ENCODE measurements at places on chromosomes 6 and 20.
A peak's percentile ranks its signal among the peaks of the same experiment; 100 is the strongest.

- peak; percentile 11 for DNase-seq
Measured at GRCh38 chr6:83417880-83418663, 12.8 kb downstream of the ME1 start.

- no peak for DNase-seq
Measured at GRCh38 chr6:12090714-12091113, 78.6 kb downstream of the HIVEP1 start.

DNA sequence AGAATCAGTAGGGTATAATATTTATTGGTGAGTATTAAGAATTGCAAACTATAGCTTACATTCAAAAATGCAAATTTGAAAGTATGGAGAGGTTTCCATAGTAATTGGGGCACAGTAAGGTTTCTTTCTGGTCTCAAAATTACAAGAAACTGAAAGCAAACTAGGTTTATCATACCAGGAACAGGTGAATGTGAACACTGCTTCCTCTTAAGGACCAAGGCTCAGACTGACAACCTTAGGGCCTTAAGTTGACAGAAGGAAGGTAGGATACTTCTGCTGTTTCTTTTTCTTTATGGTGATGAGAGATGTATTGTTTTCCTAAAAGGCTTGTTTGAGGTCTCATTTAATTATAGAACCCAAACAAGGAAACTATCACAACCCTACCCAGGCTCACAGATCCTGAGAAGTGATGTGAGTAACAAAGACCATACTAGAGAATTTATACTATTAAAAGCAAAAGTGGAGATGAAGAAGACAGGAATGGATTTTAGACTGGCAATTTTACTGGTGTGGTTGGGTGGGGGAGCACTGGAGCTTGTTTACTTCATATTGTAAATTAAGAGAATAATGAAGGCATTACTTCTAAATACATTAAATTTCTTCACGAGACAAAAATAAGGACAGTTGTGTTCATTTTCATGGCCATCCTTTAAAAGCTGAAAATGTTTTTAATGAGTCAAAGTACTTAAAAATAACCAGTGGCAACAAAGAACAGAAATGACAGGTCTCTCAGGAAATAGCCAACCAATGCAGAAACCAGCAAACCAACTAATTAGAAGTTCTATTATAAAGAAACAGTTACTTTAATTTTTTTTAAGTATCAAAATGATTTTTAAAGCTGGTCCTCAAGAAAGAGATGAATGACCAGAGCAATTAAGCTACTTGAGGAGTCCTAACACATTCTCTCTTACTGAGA lies 21.3 kb downstream of the STAU1 start:
- no peak for DNase-seq

GRCh38 chr20:1001911-1002681 lies at the start of gene RSPO4:
TSS of gene RSPO4 (minus strand) at chr20:1002311. CDS start at chr20:1002164, 147 bp downstream.
- DNase-seq = no peak

GRCh38 chr6:144606083-144606482 lies 320.9 kb downstream of the UTRN start:
- no peak for DNase-seq

DNA sequence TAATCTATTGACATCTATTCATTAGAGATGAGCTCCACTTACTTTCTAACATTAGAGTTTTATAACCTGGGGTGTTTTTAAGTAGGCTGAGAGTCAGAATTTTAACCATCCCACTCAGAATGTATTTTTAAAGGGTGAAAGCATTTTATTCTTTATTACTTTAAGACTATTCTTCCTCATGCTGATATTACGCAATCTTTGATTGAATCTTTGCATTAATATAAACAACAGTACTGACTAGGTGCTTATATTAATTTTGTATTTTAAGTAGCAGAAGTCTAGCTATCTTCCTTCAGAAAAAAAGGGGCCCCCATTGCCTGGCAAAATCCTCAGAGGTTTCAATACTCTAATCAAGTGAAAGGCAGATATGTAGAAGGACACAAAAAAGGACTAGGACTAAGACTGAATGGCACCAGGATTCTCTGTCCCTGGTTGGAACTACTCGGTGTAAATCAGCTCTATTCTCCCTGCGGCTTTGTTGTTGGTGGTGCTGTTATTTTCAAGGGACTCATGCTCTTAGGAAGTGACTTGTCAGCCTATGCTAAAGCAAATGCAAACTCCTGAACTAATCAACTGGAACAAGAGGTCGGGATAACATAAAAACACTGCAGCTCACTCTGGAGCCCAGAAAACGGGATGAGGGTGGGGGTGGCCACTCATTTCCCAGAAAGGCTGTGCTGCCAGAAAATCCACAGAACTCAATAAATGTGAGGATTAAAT lies 1324.4 kb downstream of the GRIK2 start:
- DNase-seq = peak; percentile 11

- DNase-seq = no peak
Measured at GRCh38 chr6:66796987-66797386, 1090.0 kb upstream of the EYS start.

DNA sequence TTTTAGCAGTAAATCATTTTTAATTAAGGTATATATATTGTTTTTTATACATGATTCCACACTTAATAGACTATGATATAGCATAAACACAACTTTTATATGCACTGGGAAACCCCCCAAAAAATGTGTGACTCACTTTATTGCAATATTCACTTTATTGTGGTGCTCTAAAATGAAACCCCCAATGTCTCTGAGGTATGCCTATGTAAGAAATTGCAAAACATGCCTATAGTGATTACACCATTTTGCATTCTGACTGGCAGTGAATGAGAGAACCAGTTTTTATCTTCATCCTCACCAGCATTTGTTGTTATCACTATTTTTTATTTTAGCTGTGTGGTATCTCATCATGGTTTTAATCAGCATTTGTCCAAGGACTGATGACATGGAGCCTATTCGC lies 8.5 kb upstream of the CST11 start:
- DNase-seq = no peak

DNA sequence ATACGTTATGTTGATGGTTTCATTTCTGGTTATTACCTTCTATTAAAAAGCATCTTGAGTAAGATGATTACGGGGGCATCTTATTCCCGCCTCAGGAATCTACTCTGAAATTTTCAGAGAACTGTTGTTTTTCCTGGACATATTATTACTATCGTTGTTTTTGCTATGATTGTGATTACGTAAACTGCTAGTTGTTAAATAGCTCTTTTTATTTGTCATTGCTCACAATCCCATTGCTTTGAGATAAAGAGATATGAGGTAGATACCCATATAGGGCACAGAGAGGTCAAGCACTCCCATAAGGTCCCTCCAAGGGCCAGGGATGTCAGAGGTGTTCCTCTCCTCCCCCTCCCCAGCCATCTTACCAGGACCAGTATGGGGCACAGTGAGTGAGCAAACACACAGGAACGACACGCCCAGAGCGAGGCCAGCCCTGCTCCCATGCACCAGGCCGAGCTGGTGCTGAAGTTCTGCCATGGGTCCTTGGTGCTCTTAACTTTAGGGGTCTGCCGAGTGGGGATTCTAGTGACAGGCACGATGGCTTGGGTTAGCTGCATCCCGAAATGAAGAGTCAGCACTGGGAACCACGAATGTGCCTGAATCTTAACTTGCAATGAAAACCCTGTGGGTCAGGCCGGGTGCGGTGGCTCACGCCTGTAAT lies 49.9 kb downstream of the PRDM1 start:
- no peak for DNase-seq

DNA sequence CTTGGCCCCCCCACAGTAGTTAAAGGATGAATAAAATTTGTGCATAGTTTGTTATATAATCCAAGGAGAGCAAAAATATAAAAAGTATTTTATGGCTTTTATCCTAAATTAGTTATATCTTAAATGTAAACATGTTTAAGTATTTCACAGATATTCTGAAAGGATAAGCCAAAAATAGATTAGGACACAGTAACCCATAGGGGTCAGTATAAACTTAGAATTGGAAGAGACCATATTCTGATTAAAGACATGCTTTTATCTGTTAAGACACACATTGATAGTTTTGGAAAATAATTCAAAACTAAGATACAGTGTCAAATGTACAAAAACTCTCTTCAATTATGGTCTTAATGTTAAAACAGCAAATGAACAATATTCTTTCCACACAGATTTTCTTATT lies 4.5 kb upstream of the SERINC1 start:
- no peak for DNase-seq

DNA sequence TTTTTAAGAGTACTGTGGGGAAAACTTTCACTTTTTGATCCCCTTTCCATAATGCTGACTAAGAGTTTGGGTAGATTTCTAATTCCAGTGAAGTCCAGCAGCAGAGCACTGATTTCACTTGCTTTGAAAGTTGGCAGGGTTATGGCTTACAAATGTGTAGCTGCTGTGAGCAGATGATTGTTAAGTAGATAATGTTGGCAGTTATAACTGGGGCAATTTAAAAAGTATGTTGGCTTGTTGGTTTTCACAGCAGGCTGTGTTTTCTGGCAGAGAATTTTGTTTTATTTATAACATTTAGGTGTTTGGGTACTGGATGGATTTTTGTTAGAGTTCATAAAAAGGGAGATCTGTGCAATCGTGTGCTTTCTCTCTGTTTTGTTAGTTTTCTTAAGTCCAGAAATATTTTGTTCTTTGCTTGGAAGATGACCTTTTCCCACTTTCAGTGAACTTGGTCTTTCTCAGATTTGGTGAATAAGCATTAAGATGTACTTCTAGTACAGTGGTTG lies 31.4 kb downstream of the AFDN start:
- DNase-seq = no peak

DNA sequence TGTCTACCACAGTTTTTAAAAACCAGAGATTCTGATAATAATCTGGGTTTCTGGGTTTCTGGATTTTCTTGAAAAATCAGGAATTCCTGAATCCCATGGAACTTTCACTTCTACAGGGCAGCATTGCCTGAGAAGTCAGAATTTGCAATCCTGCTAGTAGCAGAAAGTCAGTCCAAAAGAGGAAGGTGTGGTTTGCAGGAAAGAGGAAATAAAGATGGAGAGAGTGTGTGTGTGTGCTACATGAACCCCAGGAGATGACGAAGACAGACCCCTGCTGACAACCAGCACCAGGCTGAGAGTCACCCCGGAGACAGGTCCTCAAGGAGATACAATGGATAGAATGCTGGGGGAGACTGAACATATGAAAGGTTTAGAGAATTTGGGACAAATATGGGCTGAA lies 44.9 kb downstream of the PRND start:
- no peak for DNase-seq

GRCh38 chr6:28565823-28566526 lies 40.3 kb downstream of the GPX5 start:
- DNase-seq = no peak

DNA sequence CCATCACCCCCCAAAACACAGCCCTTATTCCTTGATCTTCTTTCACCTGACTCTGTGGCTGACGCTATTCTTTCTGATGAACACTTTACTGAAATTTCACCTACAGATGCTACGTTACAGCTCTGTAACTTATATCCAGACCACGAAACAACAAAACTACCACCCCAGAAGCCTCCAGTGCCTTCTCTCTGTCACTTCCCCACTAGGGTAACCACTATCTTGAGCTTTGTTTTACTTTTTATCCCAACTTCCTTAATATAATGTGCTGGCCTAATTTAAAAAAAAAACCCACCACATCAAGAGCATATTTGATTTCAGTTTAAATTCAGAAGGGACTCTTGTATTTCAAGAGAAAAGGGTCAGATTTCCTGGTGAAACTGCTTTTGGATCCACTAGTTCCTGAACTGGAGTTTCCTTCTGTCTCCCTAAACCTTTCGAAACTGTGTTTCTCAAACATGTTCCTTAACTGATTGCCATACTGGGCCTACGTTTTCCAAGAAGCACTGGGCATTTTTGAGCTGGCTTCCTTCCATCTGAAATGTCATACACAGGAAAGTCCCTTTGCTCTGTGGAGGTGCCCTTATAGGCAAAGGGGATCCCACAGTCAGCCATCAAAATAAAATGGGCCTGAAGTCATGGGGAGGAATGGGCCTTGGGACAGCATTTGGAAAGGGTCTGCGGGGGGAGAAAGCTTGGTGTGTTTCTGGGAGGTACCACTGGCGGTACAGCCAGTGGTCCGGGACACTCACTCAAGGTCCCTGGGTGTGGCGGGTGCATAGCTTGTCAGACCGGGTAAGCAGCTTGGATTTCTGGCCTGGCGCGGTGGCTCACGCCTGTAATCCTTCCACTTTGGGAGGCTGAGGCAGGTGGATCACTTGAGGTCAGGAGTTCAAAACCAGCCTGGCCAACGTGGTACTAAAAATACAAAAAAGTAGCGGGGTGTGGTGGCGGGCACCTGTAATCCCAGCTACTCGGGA lies 25.8 kb upstream of the RTF2 start:
- no peak for DNase-seq
